ENCODE measurements at places on chromosomes 5 and 9. TPM values are rescaled to one million over a fixed set of nuclear protein-coding genes. Genes with fewer than 3 reads are reported as not detected.

Gene OXCT1
- total RNA-seq: 19.6 TPM

Gene RBM22
- total RNA-seq: 18.7 TPM

Gene SLC25A48
- total RNA-seq: not detected

Gene C9orf152
- total RNA-seq: not detected

Gene DRD1
- under 0.01 TPM for total RNA-seq

Gene IGFBPL1
- not detected for total RNA-seq

Gene SHOC1
- under 0.01 TPM for total RNA-seq

Gene IL7R
- total RNA-seq: 74.7 TPM

Gene DMRT3
- total RNA-seq: not detected

Gene NME5
- total RNA-seq: 1.3 TPM

Gene EQTN
- total RNA-seq: not detected

Gene PCDHGA12
- total RNA-seq: 15.5 TPM

Gene UNC5A
- not detected for total RNA-seq

Gene LAMC3
- 0.43 TPM for total RNA-seq

Gene CDH10
- total RNA-seq: 0.97 TPM

Gene RASGRF2
- total RNA-seq: 3.9 TPM

Gene GALNT10
- total RNA-seq: 57.7 TPM

Gene GALNT12
- 4.5 TPM for total RNA-seq

Gene CNTNAP3
- 0.64 TPM for total RNA-seq

Gene SRD5A1
- 7.1 TPM for total RNA-seq

Gene ARL14EPL
- not detected for total RNA-seq

Gene SLC46A2
- total RNA-seq: not detected

Gene DDX4
- not detected for total RNA-seq

Gene FBP2
- not detected for total RNA-seq

Gene DENND4C
- 70.0 TPM for total RNA-seq

Measured in fibroblast of villous mesenchyme (primary cell).